Kidney (tissue), 22 donors: ENCODE measurements at places on chromosomes 11 and 22. TPM values are rescaled to one million over a fixed set of nuclear protein-coding genes. Genes with fewer than 3 reads are reported as not detected.

DNA sequence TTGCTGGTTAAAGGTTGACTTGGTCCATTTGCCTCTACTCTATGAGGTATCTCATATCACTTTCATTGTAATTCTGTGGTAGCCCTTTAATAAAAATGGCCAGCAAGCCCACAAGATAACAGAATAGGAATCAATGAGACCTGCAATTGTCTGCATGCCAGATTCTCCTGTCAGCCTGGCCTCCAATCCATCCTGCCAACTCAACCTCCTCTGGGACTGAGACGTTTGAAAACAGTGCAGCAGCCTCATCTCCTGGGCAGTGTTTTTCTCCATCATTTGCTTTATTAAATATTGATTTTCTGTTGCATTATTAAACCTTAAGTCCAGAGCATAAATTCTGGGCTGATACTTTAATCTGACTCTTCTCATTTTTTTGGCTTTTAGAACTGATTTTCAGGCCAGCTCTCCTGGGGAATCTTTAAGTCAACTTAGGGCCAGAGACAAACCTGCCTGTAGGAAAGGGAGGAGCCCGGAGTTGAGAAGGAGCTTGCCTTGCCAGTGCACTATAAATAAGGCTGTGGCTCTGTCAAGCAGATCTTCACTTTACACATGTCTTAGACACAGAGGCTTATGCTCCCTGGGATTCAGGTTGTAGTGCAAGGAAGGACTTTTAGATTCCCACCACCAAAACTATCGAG is 798.0 kb downstream of the NTM start:
- DNase-seq = no peak
- H3K36me3 ChIP-seq = no peaks in the 10 kb centered on the region
- H3K27me3 ChIP-seq = no peaks in the 10 kb centered on the region
- no peaks in the 10 kb centered on the region for H3K4me1 ChIP-seq

GRCh38 chr11:45322891-45323600 is 36.9 kb upstream of the SYT13 start:
- H3K4me1 ChIP-seq = no peaks in the 10 kb centered on the region
- no peak for DNase-seq
- no peak overlapping the region for H3K27ac ChIP-seq
- H3K36me3 ChIP-seq = no peaks in the 10 kb centered on the region
- H3K27me3 ChIP-seq = no peaks in the 10 kb centered on the region

DNA sequence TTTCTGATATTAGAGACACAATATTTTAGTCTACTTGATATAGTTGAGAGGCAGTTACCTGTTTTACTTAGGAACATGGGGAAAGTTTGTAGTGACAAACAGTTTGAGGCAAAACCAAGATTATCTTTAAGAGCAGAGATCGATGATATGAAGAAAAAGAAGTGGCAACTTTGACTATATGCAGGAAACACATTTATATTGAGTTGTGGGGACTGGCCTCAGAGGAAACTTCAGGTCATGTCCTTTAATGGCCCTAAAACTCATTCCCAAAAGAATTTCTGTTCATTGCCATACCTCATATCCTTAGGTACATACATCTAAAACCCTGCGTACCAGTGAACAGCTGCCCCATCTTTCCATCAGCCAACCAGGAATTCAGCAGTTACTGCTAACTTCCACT is 4.5 kb downstream of the HBG1 start:
- DNase-seq = no peak
- H3K27ac ChIP-seq = no peak overlapping the region
- no peaks in the 10 kb centered on the region for H3K4me1 ChIP-seq
- no peaks in the 10 kb centered on the region for H3K27me3 ChIP-seq
- no peaks in the 10 kb centered on the region for H3K36me3 ChIP-seq

DNA sequence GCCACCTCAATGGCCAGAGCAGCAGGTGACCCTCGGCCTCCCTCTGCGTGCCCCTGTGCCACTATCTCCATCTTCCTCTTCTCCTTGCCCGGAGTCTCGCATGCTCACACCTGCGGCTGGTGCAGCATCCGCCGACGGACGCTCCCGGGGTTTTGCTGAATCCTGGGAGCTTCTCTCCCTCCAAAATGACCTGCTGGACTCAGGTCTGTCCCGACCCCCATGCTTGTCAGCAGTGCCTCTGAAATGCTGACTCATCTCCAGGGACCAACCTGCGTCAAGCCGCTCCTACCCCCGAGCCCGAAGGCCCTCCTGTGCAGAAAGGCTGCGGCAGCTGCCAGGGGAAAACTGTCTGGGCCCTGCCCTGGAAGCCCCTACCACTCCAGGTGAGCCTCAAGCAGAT is 58.4 kb downstream of the CELSR1 start:
- no peak overlapping the region for H3K4me3 ChIP-seq
- no peaks in the 10 kb centered on the region for H3K36me3 ChIP-seq
- H3K4me1 ChIP-seq = no peaks in the 10 kb centered on the region
- no peaks in the 10 kb centered on the region for H3K27me3 ChIP-seq
- no peak for DNase-seq

DNA sequence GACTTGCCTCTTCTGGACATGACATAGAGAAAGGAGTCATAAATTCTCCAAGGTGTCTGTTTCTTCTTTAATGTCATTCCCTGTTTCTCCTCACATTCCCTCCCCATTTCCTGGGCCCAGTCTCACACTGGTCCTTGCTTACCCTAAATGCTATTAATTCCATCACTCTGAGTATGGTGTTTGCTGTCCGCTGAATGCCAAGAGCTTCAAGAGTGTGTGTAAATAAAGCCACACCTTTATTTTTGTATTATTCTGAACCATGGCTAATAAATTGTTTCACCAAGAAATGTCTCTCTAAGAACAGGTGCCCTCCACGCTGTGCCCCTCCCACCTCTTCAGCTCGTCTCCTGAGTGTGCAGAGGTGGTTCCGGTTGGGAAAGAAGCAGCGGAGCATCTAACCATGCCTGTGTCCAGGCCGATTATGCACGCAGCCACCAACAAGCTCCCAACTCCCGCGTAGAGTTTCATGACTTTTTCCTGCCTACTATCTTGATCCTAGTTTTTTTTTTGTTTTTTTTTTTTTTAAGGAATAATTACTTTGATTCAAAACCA is 8.6 kb downstream of the TMEM121B start:
- H3K27ac ChIP-seq = no peak overlapping the region
- no peaks in the 10 kb centered on the region for H3K4me1 ChIP-seq
- H3K4me3 ChIP-seq = no peak overlapping the region
- no peaks in the 10 kb centered on the region for H3K36me3 ChIP-seq
- no peak for DNase-seq
- H3K27me3 ChIP-seq = no peaks in the 10 kb centered on the region

DNA sequence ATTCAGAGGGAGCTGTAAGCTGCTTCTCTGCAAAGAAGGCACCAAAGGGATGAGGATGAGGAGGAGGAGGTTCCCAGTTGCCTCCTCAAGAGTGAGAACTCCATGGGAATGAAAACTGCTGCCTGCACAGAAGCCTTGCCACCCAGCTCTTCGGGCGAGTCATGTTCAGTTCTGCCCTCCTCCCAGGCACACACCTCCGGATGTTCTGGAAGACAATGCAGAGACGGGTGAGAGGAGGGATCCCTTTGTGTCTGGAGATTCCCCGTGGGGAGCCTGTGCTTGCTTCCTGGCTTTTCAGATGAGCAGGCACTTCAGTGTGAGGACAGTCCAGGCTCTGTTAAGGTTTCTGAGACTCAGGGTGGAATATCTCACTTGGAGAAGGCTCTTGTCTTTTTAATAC is 295.6 kb downstream of the DDX10 start:
- no peak for DNase-seq
- no peaks in the 10 kb centered on the region for H3K36me3 ChIP-seq
- no peaks in the 10 kb centered on the region for H3K27me3 ChIP-seq
- H3K4me3 ChIP-seq = no peak overlapping the region

The WNT11 gene
- total RNA-seq = 2.2 TPM

The LRP4 gene
- 3.7 TPM for total RNA-seq

DNA sequence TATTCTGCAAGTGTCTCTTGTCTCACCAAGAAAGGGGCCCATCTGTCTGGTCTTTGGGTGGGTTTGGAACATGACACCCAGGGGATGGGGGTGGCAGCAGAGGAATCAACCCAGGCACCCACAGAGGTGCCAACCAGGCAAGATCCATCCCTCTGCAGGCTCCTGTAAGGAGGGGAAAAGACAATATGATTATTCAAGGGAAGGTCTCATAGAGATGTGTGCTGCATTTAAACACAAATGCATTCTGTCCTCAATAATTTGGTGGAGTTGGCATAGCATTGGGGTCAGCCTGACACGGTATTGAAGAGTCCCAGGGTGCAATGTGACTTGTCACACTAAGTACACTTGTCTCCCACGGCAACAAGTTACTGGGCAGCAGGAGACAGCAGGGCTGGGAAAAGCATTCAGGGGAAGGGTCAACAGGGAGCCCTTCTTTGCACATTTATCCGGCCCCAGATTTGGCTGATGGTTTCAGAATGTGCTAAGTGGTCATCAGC is 33.1 kb upstream of the SPON1 start:
- peak overlapping the region; percentile 56 for H3K27ac ChIP-seq
- no peak for DNase-seq
- no peaks in the 10 kb centered on the region for H3K27me3 ChIP-seq
- no peak overlapping the region for H3K4me3 ChIP-seq

The PAFAH1B2 gene
- 90.2 TPM for total RNA-seq

DNA sequence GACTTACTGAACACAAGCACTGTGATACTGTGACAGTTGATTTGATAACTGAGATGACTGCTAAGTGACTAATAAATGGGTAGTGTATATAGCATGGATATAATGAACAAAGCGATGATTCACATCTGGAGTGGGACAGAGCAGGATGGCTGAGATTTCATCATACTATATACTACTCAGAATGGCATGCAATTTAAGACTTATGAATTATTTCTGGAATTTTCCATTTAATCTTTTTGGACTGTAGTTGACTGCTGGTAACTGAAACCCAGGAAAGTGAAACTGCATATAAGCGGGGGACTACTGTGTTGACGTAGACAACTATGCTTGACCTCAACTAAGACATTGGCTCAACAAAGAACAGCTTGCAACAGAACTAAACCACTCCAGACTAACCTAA is 20.0 kb upstream of the NUCB2 start:
- H3K4me1 ChIP-seq = no peaks in the 10 kb centered on the region
- no peak overlapping the region for H3K4me3 ChIP-seq
- no peaks in the 10 kb centered on the region for H3K36me3 ChIP-seq
- no peak overlapping the region for H3K27ac ChIP-seq
- H3K27me3 ChIP-seq = no peaks in the 10 kb centered on the region

- peak; percentile 85 for DNase-seq
- H3K36me3 ChIP-seq = no peaks in the 10 kb centered on the region
- H3K27ac ChIP-seq = no peak overlapping the region
- peaks cover 13% of the 10 kb centered on the region for H3K4me1 ChIP-seq
Observed at GRCh38 chr22:41940832-41941765, 5.9 kb downstream of the CENPM start.

DNA sequence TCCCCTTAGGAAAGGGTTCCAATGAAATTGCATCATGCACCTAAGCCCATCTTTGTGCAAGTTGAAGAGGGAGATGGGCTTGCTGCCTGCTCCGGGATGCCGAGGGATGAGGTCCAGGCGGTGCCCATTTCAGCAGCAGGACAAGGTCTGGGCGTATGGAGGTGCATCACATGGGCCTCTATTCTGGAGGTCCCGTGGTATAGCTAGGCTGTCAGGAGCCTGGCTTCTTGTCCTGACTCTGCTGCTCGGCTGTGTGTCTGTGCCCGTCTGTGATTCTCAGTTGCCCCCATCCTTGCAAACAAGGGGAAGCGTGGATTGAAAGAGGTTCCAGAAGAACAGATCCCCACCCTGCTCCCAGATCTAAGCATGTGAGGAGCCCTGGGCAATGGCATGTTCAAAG is 130.0 kb downstream of the OSBP2 start:
- no peaks in the 10 kb centered on the region for H3K36me3 ChIP-seq
- no peak for DNase-seq
- H3K4me1 ChIP-seq = no peaks in the 10 kb centered on the region
- peaks cover 13% of the 10 kb centered on the region for H3K27me3 ChIP-seq

The C22orf42 gene
- total RNA-seq = not detected

GRCh38 chr11:66580803-66581202 is 12.1 kb downstream of the CCDC87 start:
- no peaks in the 10 kb centered on the region for H3K36me3 ChIP-seq
- H3K4me1 ChIP-seq = peaks cover 2% of the 10 kb centered on the region
- H3K27me3 ChIP-seq = no peaks in the 10 kb centered on the region
- no peak overlapping the region for H3K4me3 ChIP-seq
- no peak for DNase-seq
- H3K27ac ChIP-seq = no peak overlapping the region

The MMP27 gene
- not detected for total RNA-seq

DNA sequence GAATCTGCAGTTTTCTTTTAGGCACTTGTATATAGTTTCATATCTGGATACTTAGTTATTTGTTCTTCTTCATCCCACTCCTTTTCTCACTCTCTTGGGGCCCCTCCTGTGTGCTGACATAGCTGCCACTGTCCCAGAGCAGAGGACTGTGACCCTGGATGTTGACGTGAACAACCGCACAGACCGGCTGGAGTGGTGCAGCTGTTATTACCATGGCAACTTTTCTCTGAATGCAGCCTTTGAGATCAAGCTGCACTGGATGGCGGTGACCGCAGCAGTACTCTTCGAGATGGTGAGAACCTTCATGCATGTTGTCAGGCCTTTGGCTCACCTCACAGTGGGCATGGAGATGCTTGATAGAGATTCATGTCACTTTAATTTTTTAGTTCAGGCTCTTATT is 50.9 kb upstream of the YWHAH start:
- no peaks in the 10 kb centered on the region for H3K27me3 ChIP-seq
- peak; percentile 79 for DNase-seq
- H3K27ac ChIP-seq = no peak overlapping the region
- no peak overlapping the region for H3K4me3 ChIP-seq
- peaks cover 13% of the 10 kb centered on the region for H3K36me3 ChIP-seq

The FADS1 gene
- total RNA-seq = 19.5 TPM

The OR51B5 gene
- total RNA-seq = not detected

DNA sequence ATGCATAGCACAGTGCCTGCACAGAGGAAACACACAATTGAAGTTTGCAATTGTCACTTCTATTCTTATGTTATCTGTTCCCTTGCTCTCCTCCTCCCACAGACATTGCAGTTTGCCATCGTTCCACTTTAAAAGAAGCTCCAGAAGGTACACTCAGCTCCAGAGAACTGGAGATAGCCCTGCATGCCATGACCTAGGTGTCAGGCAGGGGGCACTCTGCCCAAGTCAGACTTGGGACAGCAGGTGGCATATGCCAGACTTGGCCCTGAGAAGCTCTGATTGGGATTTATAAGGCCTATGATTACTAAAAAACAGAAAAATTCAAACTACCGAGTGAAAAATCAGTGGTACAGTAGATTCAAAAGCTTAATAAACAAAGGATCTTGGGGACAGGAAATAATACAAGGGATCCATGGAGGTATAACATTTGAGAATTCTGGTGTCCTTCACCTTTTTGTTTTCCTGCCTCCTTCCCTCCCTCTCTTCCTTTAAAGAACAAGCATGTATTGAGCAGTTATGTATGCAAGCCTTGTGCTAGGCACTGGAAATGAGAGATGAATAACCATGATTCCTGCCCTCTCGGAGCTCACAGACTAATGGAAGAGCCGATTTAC is 40.0 kb downstream of the TENM4 start:
- no peaks in the 10 kb centered on the region for H3K4me1 ChIP-seq
- no peak overlapping the region for H3K27ac ChIP-seq
- no peaks in the 10 kb centered on the region for H3K27me3 ChIP-seq
- H3K4me3 ChIP-seq = no peak overlapping the region
